ENCODE measurements at places on chromosomes 11 and 22.

DNA sequence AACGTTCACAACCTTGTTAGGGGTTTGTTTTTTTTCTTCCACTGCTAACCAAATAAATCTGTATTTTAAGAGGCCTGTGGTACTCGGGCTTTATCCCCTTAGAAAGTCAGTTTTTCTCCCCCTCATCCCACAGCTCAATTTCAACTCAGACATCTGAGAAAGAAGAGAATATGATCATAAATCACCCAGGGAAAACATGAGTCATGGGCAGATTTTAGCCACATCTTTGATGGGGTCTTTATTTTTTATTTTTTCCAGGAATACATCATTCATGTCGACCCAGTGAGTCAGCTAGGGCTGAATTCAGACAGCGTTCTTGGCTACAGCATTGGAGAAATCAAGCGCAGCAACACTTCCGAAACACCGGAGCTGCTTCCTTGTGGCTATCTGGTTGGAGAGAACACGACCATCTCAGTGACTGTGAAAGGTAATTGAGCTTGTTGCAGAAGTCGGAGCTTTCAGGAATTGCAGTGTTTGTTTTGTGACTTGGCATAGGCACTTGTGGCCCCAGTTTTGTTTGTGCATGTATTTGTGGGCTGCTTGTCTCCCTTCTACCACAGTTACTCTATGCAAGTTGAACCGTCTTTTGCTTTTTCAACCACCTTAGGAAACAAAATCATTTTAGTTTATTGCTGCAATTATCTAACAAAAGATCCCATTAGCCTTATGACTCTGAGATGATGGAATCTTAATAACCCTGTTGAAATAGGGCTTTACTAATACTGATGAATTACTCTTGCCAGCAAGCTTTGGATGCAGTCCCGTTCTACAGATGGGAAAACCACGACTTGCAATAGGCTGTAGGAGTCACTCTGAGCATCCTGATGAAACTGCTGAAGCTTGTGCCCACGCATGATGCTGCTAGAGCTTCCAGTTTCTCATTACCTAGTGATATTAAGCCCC, 62.7 kb downstream of the DBX1 start:
- DNase-seq: no peak

DNA sequence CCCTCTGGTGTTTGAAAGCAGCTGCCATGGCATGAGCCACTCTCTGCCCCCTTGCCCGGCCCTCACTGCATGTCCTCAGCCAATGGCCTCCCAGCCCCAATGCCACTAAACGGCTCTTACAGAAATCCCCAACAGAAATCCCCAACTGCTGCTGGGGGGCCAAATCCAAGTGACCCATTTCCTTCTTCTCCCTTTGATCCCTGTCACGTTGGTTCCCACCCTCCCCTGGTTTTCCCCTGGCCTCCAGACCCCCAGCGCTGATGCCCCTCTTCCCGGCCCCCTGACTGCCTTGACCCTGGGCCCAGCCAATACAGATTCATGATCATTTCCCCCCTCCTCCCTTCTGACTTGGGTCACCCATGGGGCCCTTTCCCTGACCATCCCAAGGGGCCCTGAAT, 30.9 kb downstream of the IGLL1 start:
- DNase-seq: no peak

DNA sequence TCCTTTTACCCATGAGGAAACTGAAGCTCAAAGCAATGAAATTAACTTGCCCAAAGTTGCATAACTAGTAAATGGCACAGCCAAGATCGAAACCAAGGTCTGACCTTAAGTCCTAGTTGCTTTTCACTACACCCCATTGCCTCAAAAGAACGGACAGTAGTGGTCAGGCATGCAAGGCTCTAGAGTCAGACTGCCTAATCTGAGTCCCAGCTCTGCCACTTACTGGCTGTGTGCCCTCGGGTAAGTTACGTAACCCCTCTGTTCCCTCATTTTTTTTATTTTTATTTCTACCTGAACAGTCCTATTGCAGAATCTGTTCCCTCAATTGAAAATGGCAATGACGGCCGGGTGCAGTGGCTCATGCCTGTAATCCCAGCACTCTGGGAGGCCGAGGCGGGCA, 9.6 kb downstream of the CYB561A3 start:
- no peak for DNase-seq

- DNase-seq: no peak
These were observed 40.8 kb upstream of the GALNT18 start for GRCh38 chr11:11662578-11662977.

- DNase-seq: peak; percentile 86
These were observed 33.2 kb upstream of the CCDC89 start for GRCh38 chr11:85718991-85719807.

DNA sequence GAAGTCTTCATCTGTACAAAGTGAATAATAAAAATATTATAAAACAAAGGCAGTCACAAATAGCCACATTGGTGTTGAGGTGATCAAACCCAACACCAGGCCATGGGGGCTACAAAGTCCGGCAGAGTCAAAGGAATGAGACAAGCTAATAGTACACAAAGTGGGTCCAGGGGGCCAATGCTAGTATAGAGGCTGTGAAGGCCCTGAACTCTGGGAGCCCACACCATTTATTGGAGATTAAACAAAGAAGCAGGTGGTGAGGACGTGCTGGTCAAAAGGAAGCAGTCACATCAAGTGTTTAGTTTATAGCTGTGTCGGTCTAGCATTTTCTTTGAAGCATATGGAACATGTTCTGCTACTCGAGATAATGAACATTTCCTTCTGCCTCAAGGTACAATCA, 58.6 kb upstream of the CCT8L2 start:
- peak; percentile 13 for DNase-seq

- no peak for DNase-seq
These were observed 396.8 kb downstream of the GUCY1A2 start for GRCh38 chr11:106621484-106621883.

DNA sequence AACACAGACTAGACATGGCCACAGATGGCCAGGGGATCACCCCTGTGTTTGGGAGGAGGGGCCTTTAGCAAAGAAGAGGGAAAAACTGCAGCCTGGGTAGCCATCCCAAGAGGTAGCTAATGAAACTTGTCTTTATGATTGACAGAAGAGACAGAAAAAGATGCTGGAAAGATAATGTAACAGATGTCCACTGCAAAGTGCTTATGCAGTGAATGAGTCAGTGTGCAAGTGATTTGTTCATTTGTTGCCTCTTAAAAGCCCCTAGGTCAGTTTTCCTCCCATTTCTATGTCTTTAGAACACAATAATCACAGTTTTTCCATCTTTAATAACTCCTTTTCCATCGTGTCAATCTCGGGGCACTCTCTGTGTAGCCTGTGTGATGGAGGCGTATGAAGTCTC, 57.2 kb downstream of the INSC start:
- DNase-seq: no peak

GRCh38 chr22:36367479-36367878, 20.3 kb downstream of the MYH9 start:
- DNase-seq: no peak

- no peak for DNase-seq
These were observed 429.6 kb downstream of the METTL15 start for GRCh38 chr11:28537822-28538221.

DNA sequence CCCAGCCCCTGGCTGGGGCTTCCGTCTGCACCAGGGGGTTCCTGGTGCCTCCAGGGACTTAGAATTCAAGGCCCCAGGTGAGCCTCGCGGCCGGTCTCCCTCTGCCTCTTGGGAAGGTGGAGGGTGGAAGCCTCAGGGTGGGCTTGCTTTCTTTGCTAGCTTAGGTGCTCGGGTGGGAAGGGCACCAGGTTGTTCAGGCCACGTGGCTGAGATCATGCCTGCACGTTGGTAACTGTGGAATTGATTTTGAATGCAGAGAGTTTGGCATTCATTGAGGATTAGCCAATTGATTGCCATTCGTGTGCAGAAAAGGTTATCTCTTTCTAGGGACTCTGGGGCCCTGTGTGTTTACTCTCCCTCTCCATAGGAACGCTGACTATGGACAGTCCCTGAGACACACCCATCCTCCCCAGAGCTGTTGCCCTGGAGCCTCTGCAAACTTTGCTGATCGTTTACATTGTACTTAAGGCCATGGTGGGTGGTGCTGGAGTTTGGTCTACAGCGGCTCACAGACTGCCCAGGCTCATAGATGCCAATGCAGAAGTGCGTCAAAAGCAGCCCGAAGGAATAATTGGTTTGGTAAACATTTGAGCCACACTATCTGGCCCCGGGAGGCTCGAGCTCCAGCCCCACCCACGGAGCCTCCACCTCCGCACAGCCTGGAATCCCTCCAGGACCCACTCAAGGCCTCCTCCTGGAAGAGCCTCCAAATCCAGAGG, 1457.7 kb downstream of the BRD1 start:
- peak; percentile 21 for DNase-seq
